RPMI7951 (cell line): ENCODE measurements at places on chromosomes 2 and 18. TPM values are rescaled to one million over a fixed set of nuclear protein-coding genes. Genes with fewer than 3 reads are reported as not detected.

DYSF gene
- total RNA-seq: 1.2 and 2.3 TPM in 2 replicates

FEV gene
- not detected in 2 replicates for total RNA-seq

SLC9A4 gene
- not detected in 2 replicates for total RNA-seq

PRKAG3 gene
- not detected in 2 replicates for total RNA-seq

TEX44 gene
- total RNA-seq: not detected in 2 replicates

IL1F10 gene
- not detected in 2 replicates for total RNA-seq

AGBL5 gene
- total RNA-seq: 29.1 and 32.3 TPM in 2 replicates

PDE1A gene
- total RNA-seq: 0.36 TPM in 1 of 2 replicates, not detected in the other
